ENCODE measurements at places on chromosomes 7 and 10.

DNA sequence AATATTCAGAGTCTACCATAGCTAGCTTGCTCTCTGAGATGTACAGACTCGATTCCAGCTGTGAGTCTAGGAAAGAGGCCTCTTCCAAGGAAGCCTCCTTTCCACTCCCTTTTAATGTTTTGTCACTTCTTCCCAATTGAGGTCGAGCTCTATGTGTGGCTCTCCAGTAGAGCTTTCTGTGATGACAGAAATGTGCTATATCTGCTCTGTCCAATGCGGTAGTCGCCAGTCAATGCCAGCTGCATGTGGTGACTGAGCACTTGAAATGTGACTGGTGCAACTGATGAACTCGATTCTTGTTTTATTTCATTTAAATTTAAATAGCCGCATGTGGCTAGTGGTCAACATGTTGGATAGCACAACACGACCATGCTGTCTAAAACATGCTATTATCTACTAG, 387.0 kb upstream of the NRP1 start:
- DNase-seq = no peak

DNA sequence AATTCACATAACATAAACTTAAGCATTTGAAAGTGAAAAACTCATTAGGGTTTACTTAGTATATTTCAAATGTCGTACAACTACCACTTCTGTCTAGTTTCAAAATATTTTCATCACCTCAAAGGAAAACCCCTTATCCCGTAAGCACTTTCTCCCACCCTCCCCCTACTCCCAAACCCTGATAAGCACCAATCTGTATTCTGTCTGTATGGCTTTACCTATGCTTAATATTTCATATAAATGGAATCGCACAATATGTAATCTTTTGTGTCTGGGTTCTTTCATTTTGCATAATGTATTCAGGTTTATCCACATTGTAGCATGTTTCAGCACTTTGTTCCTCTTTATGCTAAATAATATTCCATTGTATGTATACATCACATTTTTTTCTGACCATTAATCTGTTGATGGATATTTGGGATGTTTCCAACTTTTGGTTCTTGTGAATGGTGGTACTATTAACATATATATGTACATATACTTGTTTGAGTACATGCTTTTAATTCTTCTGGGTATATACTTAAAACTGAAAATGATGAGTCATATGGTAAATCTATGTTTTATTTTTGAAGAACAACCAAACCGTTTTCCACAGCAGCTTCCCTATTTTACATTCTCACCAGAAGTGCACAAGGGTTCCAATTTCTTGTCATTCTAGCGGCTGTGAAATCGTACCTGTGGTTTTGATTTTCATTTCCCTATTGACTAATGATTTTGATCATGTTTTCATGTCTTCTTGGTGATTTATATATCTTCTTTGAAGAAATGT, 6.2 kb upstream of the STARD3NL start:
- no peak for DNase-seq

DNA sequence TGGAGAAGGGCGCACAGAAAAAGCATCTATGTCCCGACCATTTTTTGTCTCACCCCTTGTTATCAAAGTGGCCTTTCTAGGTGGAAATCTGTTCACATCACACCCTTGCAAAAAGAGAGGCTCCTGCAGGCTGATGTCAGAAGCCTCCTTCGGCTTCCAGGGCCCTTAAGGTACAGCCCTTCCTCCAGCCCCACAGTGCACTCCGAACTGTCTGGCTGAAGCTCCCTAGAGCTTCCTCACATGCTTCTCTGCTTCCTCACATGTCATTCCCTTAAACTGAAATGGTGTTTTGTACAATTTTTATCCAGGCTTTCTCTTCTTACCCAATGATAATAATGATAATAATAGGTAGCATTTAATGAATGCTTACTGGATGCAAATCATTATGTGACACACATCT, 210.3 kb downstream of the INHBA start:
- no peak for DNase-seq

GRCh38 chr10:35394934-35395333, 58.6 kb downstream of the CCNY start:
- DNase-seq = no peak

GRCh38 chr7:156611014-156612010, 29.3 kb upstream of the RNF32 start:
- no peak for DNase-seq

- DNase-seq = no peak
Measured at GRCh38 chr7:4257146-4258111, 424.7 kb upstream of the FOXK1 start.

DNA sequence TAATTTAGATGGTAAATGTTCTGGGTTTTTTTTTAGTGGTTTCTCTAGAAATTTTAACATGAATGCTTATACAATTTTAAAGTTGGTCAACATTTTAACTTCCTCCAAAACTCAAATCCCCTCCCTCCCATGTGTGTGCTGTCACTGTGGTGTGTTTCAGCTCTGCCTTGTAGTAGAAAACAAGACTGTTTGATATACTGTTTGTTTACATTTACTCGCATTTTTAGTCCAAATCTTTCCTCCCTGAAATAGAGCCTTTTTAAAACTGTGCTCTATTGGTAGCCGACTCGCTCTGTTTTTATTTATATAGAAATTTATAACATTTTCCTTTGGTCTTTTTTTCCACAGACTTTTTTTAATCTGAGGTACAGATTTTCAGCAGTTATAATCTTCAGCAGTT, 19.3 kb downstream of the PROSER2 start:
- no peak for DNase-seq

GRCh38 chr10:72245949-72246525, 27.7 kb upstream of the DDIT4 start:
- DNase-seq = no peak

DNA sequence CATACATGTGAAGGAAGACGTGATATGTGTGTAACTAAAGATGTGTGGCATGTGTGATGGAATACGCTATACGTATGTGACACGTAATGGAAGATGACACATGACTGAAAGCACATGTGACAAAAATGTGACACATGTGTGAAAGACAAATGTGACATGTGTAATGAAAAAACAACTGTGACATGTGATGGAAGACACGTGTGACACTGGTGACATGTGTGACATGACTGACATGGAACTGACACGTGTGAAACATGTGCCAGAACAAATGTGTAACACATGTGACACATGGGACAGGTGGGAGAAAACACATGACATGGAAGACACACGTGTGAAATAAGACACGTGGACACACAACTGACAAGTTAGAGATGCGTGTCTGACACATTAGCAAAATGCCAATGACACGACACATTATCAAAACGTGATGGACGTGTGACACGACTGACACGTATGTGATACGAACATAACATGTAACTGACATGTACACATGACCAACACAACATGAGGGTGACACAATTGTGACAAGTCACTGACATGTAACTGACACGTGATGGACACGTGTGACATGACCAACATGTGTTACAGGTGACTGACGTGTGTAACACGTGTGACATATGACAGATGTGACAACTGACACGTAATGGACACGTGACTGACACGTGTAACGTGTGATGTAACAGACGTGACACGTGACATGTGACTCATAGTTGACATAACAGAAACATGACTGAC, 24.4 kb downstream of the CRPPA start:
- DNase-seq = no peak

GRCh38 chr7:128672927-128673517, 930 bp downstream of the GARIN1A start:
- DNase-seq = peak; percentile 6

DNA sequence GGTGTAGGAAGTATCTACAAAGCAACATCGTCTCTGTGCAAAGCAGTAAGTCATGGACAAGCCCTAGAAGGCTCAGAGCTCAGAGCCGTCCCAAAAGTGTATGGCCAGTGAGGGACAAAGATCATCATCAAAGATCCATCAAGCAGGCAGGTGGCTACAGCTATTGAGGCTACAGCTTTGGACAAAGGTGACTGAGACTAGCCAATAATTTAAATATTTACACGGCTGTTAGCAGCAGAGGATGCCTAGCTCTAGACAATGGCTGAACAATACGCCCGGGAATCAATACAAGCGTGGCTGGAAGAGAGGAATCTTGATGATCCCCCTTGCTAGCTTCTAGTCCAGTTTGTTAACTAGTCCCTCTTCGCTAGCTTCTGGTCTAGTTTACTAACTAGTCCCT, 17.9 kb downstream of the NMT2 start:
- DNase-seq = no peak

DNA sequence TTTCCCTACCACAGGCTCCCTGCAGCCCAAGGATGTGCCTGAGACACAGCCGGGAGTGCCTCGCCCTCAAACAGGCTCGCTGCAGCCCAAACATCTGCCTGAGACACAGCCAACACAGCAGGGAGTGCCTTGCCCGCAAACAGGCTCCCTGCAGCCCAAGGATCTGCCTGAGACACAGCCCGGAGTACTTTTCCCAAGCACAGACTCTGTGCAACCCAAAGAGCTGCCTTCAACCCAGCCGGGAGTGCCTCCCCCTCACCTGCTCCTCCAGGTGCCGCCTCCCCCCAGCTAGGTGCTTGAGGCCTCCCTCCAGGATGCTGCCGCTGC, 42.9 kb downstream of the ANTXRL start:
- DNase-seq = no peak

DNA sequence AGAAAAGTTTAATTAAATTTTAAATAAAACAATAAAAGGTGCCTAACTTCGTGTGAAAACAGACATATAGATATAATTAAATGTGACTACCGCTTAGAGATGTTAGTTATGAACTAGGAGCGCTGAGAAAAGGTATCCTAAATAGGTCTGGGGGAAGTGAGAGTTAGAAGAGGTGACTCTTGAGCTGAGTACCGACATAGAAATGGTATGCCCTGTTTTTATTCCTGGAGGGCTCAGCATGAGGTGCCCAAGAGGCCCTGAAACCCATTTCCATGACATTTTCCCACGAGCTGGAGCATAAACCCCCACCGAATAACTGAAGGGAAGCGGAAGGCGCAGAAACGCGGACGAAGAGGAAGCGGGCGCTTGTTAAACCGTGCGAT, 433 bp upstream of the STARD3NL start:
- no peak for DNase-seq

GRCh38 chr7:4042402-4043045, 639.6 kb upstream of the FOXK1 start:
- DNase-seq = no peak

GRCh38 chr7:149878523-149878921, 4.8 kb downstream of the ATP6V0E2 start:
- peak; percentile 79 for DNase-seq

DNA sequence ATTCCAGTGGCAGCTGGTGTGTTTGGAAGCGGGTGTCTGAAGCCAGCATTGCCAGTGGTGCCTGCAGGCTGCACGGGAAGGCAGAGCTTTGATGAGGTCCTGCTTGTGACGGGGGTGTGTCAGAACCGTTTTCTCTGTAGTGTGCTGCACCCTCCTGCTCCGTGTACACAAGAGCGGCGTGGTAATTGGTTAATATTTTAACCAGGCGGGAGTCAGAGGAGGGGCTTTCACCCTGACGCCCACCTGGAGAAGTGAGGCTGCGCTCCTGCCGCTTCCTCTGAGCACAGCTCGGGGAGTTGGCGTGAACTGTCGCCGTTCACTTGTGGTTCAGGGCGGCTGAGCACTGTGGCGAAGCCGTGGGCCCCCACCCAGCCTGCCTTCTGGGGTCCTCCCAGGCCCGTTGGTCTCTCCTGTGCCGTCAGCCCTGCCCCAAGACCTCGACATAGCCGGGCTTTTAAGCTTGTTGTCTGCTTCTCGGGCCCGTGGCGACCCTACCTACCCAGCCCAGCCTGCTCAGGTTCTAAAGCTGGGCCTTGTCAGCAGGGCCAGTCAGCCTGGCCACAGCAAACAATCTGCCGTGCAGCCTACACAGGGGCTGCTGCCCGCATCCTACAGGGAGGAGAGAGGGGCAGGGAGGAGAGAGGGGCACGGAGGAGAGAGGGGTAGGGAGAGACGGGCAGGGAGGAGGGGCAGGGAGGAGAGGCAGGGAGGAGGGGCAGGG, 11.6 kb downstream of the NKX6-2 start:
- no peak for DNase-seq

GRCh38 chr10:124168581-124168980, 75.2 kb upstream of the CHST15 start:
- DNase-seq = no peak

DNA sequence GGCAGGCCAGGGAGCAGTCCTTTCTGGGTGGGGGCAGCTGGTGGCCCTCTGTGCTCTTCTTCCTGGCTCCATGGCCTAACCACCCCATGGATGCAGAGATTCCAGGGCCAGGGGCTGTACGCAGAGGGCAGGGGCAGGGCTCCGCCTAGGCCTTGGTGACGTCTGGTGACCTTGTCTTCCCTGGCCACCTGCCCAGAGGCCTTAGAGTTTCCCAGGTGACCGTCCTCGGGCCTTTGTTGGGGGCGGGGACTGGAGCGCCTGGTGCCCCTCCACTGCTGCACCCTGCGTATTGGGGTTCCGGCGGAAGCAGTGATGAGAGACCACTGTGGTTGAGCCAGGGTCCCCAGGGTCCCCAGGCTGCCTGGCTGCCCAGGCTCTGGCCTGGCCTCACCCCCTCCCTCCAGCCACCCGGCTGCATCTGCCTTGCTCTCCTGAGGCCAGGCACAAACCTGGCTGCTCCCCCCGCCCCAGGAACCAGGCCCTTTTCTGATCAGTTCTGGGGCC, 10.3 kb downstream of the PWWP2B start:
- no peak for DNase-seq

GRCh38 chr10:88232029-88232895, 350.9 kb downstream of the RNLS start:
- DNase-seq = no peak

DNA sequence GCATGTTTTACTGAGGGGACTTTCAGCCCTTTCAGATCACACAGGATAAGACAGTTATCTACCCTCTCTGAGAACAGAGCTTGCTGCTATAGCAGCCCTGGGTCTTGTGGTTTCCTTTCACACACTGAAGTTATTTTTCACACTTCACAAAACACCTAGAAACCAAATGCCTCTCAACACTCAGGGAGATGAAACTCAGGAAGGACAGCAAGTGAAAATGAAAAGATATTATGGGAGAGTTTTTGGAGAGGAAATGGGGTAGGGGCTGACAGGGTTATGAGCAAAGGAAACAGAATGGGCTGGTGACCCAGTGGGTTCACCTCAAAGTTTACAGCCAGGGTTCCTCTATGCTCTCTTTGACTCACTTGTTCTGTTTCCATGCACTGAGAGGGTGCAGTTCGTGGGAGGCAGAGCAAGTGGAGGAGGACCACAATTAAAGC, 17.0 kb upstream of the GIMAP2 start:
- no peak for DNase-seq

DNA sequence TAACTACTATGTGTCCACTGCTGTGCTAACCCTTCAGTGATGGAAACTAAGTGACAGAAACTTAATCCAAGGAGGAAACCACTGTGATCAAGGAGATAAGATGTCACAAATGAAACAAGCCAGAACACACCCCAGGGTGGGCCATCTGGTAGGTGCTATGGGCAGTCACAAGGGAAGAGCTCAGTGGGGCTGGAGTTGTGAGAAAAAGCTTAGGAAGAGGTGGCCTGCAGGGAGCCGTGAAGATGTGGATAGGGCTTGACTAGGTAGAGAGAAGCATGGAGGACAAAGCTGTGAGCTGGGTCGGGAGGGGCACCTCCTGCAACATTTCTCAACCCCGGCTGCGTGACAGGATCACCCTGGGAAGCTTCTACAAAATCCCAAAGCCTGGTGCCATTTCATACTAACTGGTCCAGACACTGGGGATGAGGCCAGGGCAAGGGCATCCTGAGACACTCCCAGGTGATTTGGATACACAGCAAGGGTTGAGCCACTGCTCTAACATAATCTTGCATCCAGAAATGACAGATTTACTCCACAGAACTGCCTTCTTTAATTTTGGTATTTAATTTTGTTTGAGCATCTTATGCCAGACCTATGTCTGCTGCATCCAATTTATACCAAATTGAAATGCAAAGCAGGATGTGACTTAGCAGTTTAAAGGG, 69.3 kb downstream of the OSBPL3 start:
- no peak for DNase-seq

Measured in NCI-H1694 (cell line).